Activated T-helper 1 cell treated with anti-CD3 and anti-CD28 coated beads, Interleukin-12 subunit alpha, Interleukin-12 subunit beta, Interleukin-2, Interleukin-4 antibody, amounts not matched to agents 30 ng/mL and 10 ng/mL and 1 ng/mL, durations not matched to agents 14 hours and 24 hours and 36 hours (primary cell): ENCODE measurements at places on chromosomes 7 and 10. TPM values are rescaled to one million over a fixed set of nuclear protein-coding genes. Genes with fewer than 3 reads are reported as not detected.

DNA sequence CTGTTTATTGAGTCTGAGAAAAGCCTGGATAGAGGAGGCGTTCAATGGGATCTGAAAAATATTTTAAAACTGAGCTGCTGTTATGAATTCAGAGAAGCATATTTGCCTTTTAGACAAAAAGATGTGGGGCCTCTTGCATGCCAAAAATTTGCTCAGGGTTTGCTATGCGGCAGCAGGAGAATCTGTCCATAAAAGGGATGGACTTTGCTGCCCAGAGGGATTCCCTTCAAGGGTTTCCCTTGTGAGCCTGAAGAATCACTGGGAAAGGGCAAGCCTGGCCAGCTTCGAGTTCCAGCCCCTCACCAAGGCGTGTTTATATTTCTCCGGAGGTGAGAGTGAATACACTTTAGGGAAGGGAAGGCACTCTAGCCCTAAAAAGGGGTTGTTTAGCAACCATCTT, 55.5 kb upstream of the CALD1 start:
- no peak for DNase-seq

DNA sequence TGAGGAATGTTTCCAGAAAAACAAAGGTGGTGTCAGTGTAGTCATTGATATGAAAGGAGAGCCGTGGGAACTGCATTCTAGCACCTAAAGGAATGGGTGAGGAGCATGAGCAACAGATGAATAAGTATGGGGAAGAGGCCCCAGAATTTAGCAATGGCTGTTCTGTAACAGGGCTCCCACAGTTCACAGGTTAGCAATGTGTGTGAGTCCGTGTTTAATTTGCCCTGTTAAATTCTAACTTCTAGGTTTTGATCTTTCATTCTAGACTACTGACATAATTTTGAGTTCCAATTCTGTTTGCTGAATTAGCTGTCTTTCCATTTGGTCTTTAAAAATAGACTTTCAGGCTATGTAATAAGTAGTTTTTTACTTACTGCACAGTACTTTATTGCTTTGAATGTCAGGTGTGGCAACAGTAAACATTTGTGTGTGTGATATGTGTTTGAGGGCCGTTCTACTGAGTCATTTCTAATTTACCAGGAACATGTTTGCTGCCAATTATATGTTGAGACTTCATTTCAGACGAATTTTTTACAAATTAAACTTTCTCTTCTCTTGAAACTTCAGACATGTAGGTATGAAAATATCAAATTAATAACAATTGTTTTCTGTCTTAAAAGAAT, 8.8 kb downstream of the STK17A start:
- DNase-seq = no peak

Gene CYP26C1
- not detected in 2 replicates for total RNA-seq

- DNase-seq = no peak
Measured at GRCh38 chr10:86662186-86663045, 5.9 kb upstream of the LDB3 start.

DNA sequence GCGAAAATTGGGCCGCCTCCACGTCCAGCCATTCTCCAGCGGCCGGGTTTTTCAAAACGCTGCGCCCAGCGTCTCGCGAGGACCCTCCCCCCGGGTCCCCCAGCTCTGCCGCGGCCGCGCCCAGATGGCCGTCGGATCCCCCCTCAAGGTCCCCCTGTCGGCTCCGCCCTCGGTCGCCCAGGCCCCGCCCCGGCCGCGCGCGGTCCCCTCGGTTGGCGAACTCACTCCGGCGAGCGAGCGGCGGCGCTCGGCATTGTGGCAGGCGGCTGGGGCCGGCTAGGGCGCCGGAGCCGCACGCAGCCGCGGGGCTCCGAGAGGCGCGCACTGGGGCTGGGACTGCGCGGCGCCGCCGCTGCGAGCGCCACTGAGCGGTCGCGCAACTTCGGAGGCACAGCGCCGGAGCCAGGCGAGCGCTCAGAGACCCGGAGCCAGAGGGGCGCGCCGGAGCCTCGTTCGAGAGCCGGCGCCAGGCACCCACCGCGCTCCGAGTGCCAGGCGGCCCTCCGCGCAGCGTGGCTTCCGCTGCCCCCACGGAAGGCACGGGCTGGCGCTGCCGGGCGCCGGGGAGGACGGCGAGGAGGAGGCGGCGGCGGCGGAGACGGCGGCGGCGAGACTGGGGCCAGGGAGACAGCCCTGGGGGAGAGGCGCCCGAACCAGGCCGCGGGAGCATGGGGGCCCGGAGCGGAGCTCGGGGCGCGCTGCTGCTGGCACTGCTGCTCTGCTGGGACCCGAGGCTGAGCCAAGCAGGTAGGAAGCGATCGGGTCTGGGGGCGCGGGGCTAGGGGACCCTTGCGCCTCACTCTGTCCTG, at the start of gene UNC5B:
TSS of gene UNC5B (plus strand) at position 253 of the 809 bp plus-strand sequence. CDS start at position 669, 416 bp downstream.
- DNase-seq = peak; percentile 24

DNA sequence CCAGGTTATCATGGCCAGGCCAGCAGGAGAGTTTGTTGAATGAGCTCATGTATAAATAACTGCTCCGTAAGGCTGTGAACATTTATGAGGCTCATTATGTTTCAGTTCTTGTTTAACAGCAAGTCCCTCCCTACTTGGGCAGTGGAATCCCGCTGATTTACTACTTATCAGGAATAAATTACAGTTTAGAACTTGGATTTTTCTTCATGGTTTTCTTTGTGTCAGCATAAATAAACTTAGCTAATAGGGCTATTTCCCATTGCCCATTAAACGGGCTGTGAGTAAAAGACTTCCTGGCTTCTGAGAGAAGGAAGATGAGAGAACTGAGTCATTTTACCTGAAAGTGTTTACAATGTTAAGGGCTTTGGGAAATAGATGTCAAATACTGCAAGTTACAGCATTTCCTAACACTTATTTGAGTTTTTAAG, 701.6 kb upstream of the ANKRD30A start:
- DNase-seq = no peak

Gene SOSTDC1
- not detected in 2 replicates for total RNA-seq
